PC-3 (cell line): ENCODE measurements at places on chromosomes 6 and 20.

DNA sequence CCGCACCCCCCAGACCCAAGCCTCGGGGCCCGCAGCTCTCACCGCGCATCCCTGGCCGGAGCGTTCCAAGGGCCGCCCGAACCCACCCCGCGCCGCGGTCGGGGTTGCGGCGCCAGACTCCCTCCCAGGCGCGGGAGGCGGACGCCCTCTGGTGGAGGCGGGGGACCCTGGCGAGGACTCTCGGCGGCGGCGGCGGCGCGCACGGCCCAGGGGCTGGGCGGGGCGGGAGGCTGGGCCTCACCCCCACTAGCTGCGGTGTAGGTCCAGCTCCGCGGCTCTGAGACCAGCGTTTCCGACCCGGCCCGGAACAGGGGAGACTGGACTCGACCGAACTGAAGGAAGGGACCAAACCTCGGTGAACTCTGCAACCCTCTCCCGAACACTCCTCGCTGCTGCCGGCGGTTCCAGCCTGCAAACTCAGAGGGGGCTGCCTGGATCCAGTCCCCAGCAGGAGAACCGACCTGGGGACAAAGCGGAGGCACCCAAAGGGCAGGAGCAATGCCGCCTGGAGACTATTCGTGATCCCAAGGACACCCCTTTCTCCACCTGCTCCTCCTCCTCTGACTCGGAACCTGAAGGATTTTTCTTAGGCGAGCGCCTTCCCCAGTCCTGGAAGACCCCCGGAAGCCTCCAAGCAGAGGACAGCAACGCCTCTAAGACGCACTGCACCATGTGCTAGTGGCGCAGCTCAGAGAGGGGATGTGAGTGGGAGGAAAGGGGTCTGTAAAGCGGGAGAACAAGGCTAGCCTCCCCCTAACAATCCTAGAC is 859 bp upstream of the TOMM6 start:
- DNase-seq: peak; percentile 85

- DNase-seq: no peak
These were observed 397.4 kb upstream of the PLCB4 start for GRCh38 chr20:8671370-8671961.

- DNase-seq: no peak
These were observed 1.2 kb upstream of the CPNE1 start for GRCh38 chr20:35665949-35666288.

- peak; percentile 94 for DNase-seq
These were observed at the start of gene C6orf141 for GRCh38 chr6:49550492-49551077. C6orf141 (plus strand) TSS chr6:49550668; CDS start chr6:49550793, 125 bp downstream.

DNA sequence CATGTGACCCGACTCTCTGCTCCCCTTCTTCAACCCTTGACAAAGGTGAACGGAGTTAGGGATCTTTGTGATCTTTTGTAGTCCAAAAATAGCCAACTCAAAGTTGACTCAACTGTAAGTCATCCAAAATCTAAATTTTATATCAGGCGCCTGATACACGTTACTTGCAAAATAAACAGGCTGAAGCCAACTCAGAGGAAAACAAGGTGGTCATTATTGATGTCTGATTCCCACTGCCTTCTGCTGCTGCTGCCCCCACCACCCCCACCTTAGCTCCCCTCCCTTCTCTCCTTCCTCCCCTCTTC is 13.2 kb upstream of the RNF8 start:
- DNase-seq: peak; percentile 63

DNA sequence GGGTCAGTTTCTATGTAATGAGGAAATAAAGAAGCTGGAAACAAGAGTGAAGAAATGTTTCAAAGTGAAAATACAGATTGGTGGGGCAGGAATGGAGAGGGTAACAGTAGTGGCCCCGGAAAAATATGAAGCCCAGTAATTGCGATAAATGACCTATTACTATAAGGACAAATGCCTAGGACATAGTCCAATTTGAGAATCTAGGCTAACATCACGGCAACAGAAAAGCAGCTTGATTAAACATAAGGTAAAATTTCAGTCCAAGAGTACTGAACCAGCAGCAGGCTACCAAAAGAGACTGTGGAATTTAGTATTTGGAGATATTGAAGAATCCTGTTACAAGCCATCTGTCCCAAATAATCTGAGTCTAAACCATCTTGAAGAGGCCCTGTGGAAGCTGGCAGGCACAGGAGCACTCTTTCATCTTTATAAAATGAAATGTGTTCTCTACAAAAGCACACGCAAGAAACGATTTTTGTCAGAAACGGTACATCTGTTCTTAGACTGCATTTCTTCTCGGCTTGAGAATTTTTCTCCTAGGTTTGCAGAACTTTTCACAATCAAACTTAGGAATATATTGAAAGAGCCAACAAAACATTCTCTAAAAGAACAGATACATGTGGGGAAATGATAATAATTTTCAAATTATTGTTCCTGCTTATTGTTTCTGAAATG is 49.3 kb downstream of the ELOVL5 start:
- DNase-seq: no peak

GRCh38 chr6:80477591-80477990 is 371.1 kb downstream of the BCKDHB start:
- no peak for DNase-seq

DNA sequence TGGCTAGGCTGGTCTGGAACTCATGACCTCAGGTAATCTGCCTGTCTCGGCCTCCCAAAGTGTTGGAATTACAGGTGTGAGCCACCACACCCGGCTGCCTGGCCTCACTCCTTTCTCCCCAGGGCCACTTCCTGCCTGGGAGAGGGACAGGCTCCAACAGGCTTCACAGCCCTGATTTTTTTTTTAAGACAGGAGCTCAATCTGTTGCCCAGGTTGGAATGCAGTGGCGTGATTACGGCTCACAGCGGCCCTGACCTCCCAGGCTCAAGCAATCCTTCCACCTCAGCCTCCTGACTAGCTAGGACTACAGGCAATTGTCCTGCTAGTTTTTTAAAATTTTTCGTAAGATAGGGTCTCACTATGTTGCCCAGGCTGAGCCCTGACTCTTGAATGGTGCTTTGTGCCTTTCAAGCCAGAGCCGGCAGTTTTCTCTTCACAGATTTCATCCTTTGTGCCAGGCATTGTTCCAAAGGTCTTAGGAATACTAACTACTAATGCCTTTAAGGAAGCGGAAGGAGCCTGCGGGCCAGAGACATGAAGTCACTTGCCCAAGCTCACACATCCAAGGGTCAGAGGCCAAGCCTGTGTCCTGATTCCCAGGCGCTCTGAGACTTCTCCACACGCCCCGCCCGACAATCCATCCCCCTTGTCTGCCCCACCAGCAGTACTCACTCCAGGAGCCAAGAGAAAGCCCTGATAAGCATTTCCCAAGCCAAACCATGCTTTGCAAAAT is 19.2 kb downstream of the CAPN11 start:
- DNase-seq: no peak

DNA sequence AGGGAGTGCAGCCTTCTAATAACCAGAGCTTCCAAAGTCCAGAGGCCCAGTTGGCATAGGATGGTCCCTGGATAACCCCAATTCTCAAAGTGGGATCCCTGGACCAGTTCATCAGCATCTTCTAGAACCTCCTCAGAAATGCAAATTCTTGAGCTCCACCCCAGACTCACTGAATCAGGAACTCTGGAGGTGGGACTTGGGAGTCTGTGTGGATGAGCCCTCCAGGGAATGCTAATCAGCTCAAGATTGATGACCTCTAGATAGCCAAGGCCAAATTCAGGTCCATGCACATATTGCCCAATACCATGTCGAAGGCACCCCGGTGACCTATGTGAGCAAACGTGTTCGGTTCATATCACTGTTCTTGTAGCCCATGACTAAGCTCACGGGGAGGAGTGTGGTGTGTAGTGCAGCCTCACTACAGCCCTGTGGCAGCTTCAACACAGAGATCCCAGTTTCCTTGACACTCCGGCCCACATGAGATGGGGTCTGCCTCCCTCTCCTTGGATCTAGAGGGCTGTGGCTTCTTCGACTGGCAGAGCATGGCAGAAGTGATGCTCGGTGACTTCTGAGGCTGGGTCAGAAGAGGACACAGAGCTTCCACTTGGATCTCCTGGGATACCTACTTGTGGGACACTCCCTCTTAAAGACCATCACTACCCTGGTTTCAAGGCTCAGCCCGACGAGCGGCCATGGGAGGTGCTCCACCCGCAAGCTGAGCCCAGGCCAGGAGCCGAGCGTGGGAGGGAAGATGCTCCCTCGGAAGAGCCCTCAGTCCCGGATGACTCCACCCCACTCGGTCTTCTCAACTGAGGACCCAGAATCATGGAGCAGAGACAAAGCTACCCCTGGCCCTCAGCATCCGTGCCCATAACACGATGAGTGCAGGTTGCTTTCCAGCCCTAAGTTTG is 151.1 kb upstream of the CST7 start:
- DNase-seq: no peak

GRCh38 chr20:48329676-48330664 is 497.8 kb downstream of the PREX1 start:
- peak; percentile 80 for DNase-seq

DNA sequence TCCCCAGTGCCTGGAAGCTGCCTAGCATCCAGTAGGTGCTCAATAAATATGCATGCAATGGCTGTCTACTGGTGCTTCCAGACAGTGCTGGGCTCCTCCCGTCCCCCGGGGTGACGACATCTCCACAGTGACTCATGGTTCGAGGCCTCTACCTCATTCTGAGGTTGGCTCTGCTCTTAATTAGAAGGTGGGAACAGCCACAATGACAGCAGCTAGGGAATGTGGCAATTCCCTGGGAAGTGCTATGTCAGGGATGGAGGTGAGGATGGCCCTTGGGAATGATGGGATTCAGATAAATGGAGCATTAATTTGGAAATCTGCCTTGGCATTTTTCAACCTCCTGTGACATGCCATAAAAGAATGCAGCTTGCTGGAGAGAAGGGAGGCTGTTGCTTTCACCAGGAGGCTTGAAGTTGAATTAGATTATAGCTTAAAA is 43.5 kb upstream of the NFATC2 start:
- peak; percentile 65 for DNase-seq

DNA sequence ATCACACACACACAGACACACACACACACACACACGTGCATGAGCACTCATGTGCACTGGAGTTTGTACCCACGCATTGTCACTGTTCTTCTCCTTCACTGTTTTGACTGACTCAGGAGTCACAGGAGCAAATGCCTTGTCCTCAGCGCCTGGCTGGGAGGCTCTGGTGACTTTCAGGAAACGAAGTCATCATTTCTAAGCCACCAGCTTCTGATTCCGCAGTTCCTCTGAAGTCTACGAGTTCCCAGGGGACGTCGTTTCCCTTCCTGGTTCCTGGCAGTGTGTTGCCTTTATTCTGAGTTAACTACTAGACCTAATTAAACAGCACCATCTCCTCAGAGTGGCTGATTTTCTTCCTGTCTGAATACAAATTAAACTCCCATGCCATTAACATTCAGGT is 82.2 kb upstream of the PMEPA1 start:
- DNase-seq: peak; percentile 44

GRCh38 chr6:131139599-131139998 is 4.3 kb downstream of the AKAP7 start:
- no peak for DNase-seq

- peak; percentile 28 for DNase-seq
These were observed 530.3 kb downstream of the RFPL4B start for GRCh38 chr6:112877134-112878100.

DNA sequence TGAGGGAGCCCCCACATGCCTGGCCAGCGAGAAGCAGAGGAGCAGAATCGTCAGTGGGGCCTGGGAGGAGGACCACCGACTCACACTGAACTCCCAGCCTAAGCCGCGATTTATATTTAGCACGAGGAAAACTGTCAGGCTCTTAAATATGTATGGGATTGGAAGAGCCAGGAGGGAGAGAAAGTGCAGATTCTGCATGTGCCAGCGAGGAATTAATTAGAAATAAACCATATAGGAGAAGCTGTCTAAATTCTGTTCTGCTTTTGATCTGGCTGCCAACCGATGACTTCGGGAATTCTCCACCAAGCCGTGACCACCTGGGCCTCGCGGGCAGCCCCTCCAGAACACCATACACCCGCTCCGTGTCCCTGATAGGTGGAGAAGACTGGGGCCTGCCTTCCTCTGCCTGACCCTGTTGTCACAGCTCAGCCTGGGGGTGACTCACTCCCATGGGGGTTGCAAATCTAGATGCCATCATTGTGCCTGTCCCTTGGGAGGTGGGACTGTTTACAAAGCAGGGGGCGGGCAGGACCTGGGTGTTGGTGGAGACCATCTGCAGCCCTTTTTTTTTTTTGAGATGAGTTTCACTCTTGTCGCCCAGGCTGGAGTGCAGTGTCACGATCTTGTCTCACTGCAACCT is 91.1 kb upstream of the PMEPA1 start:
- DNase-seq: no peak

DNA sequence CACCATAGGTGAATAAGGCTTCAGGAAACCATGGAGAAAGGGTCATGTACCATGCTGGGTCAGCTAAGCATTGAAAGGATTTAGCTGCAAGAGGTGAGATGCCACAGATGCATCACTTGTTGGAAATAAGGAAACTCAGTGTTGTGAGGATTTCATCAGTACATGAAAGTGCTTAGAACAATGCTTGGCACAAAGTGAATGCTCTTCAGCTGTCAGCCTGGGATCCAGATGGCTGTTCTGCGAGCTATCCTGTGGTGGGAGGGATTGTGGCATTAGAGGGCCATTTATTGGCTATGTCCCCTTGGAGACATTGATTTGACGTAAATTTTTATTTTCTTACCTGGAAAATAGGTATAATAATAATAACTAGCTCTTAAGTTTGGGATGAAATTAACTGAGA is 53.0 kb downstream of the ELOVL2 start:
- no peak for DNase-seq

- DNase-seq: peak; percentile 20
These were observed 80.6 kb downstream of the OTOR start for GRCh38 chr20:16828666-16829305.

GRCh38 chr6:128230267-128230989 is 290.0 kb downstream of the PTPRK start:
- DNase-seq: no peak

DNA sequence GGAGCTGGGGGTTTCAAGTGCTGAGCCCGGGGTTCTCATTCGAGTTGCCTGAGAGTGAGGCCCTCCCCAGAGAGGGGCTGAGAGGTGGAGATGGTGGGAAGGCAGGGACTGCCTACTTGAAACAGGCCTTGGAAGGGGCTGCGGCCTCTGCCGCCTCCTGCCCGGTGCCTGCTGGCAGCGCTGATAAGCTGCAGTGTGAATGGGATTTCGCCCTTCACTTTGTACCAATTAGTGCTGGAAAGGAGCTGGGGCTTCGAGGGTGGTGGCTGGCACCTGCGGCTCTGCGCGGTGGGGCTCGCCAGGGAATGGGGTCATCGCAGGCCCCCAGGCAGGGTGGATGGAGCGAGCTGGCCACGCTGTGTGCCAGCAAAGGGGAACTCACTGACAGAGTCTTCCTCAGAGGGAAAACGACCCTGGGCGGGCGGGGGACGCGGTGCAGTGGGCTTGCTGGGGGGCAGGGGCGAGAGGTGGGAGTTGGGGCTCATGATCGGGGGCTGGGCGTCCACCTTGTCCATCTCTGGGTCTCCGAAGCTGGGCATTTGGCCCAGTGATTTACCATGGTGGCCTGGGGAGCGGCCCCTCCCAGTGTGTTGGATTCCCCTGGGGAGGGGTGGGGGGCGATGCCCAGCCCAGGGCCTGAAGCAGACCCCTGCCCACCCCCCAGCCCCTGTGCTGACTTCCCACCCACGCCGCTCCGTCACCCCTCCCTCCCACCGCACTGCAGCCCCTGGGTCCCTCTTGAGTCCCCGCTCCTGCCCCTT is 22.9 kb downstream of the COL20A1 start:
- no peak for DNase-seq
